ENCODE measurements at places on chromosomes 1 and 21. TPM values are rescaled to one million over a fixed set of nuclear protein-coding genes. Genes with fewer than 3 reads are reported as not detected.

Gene S100A14
- total RNA-seq = 323 TPM

DNA sequence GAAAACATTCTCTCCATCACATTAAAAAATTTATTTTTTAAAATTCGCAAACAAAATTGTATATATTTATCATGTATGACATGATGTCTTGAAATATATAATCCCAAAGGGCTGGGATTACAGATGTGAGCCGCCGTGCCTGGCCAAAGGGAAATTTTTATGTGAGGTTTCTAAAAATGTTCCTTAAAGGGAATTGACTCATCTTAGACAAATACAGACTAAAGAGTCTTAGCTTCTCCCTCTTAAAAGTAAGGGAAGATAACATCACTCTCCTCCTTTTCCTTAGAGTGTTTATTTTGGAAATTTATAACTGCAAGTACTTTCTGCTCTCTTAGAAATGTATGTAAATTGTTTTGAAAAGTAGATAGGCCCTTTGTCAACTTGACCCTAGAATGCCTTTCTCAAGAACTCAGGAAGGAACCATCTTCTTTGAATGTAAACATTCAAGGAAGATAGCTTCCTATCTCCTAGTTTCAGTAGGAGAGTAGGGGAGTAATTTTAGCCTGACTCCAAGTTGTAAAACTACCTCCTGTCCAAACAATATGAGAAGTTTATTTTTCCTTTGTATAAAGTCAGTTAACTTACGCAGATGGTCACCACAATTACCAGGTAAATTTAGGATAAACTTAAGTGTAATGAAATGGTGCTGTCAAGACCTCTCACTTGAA lies 59.5 kb downstream of the C21orf91 start:
- DNase-seq = no peak

DNA sequence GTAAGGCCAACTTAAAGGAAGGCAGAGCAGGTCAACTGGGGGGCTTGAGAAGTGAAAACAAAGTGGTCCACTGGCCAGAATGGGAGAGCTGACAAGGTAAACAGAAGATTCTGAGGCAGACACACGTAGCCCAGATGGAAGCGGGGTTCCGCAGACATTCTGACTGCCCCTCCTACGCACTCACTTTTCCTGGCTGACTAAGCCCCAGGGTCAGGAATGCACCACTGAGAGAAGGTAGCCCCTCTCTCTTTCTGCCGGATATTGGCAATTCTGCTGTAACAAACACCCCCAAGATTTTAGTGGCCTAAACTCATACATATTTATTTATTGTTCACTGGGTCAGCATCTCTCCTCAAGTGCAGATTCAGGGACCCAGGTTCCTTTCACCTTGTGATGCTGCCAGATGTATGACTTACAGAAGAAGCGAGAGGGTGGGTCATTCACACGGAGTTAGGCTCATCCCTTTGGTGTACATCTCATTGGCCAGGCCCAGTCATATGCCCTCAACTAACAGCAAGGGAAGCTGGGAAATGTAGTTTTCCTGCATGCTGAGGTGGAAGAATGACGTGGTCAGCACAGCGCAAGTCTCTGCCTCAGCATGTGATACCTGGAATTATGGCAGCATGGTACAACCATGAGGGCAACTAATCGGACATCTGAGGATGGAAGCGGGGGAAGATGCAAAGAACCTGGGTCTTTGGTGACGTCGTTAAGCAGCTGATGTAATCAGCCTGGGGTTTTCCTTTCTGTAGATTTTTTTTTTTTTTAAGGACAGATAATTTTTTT lies 43.4 kb upstream of the MRPS6 start:
- no peak for DNase-seq

Gene PI4KB
- 69.0 TPM for total RNA-seq

Gene S100A7A
- total RNA-seq = not detected

Data from vagina (tissue), 2 donors.